ENCODE measurements at places on chromosomes 1 and 21.

GRCh38 chr1:14924455-14925331, 228.9 kb upstream of the TMEM51 start:
- peak; percentile 49 for DNase-seq

- DNase-seq = peak; percentile 50
Observed at GRCh38 chr1:19208710-19209438, 1.2 kb downstream of the UBR4 start.

DNA sequence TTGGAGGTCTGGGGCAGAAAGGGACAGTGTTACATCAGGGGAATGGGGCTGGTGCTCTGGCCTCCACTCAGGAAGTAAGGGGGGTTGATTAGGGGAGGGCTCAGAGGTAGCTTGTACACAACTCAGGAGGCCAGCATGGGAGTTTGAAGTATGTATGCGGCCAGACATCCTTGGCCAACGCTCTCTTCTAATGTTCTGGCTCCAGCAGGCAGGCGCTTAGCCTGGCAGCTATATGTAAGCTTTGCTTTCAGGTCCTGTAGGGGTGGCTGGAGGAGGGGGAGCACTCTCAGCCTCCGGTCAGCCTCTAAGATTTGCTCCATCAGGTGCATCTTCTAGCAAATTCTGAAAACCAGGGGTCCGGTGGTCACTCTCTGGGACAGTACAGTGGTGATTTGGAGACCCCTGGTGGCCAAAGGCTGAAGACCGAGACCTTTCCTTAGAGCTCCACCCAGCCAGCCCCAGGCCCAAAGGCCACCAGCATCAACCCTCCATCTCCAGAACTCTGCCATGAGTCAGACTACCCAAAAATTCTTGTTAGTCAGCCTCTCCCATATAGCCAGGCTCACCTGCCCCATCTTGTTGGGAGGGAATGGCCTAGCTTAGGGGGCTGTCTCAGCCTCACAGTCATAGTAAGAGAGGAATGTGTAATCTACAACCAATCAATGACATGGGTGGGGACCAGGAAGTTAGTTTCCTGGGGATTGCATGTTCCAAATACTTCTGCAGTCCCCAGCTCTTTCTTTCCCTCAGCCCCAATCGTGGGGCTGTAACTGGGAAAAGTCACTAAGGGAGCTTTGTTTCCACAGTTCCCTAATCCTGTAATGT, 9.7 kb upstream of the COL8A2 start:
- peak; percentile 80 for DNase-seq

DNA sequence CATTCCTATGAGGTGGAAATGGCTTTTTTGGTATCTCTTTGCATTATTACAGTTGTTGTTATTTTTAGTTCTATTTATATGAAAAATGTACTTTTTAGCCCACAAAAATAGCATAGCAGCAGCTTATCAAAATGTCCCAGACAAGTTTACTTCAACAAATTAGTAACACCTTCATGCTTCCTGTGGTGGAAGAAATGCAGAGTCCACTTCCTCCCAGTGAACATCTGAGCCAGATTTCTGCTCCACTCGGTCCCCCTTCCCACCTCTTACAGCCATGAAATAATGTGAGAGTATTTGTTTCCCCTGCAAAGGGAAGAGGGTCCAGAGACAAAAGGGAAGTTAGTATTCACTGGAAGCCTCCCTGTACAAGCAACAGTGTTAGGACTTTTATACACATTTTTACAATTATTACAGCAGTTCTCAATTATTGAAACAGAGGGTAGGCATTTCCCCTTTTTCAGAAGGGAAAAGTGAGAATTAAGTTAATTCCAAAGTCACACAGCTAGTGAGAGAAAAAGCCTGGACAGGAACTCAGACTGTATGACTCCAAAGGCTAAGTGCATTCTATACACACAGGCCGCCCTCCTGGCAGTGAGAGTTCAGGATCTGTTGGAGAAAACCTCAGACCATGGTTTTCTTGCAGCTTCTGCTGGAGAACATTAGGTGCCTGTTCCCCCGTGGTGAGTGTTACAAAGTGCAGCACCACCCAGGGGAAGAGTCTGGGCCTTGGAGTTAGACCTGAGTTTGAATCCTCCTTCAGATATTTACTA, 126.5 kb downstream of the PBX1 start:
- peak; percentile 10 for DNase-seq

DNA sequence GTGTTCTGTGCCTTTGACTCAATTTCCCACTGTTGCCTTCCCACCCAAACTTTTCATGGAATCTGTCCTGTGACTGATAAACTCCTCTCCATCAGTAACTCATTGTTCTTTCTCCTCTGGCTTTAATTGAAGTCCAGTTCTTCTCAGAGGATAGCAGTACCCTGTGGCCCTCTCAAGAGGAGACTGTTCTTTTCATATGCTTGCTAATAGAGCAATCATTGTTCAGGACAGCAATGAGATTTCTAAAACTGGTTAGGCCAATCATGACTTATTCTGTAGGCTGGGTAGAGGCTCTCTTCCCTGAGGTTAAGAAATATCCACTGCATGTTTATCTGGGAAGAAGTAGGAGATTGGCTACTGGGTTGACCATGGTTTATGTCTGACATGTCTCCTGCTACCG, 98.8 kb downstream of the CHD1L start:
- no peak for DNase-seq

GRCh38 chr1:44619261-44619900, 54.9 kb downstream of the TMEM53 start:
- DNase-seq = peak; percentile 93

DNA sequence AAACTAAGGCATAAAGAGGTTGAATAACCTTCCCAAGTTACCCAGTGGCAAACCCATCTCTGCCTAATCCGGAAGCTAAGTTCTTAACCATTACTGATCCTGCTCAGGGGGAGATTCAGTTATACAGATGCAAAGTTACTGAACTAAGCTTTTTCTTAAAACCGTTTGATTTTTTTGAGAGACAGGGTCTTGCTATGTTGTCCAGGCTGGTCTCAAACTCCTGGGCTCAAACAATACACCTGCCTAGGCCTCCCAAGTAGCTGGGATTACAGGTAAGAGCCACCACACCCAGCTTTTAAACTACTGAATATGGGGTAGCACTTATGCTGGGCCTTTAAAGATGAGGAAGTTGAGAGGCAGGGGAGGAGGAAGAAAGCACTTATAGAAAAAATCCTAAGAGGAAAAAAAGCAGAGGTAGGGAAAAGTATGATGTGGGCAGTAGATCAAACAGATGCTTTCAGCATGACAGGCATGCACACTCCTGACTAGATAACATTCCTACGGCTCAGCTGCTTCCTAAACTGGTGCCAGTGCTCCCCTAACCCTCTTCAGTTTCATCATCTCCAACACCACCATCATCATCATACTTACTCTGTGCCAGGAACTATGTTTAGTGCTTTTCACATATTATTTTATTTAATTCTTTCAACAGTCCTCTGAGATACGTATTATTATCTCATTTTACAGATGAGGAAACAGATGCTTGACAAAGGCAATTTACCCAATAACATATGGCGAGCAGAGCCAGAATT, 5.8 kb downstream of the PAFAH2 start:
- peak; percentile 52 for DNase-seq

DNA sequence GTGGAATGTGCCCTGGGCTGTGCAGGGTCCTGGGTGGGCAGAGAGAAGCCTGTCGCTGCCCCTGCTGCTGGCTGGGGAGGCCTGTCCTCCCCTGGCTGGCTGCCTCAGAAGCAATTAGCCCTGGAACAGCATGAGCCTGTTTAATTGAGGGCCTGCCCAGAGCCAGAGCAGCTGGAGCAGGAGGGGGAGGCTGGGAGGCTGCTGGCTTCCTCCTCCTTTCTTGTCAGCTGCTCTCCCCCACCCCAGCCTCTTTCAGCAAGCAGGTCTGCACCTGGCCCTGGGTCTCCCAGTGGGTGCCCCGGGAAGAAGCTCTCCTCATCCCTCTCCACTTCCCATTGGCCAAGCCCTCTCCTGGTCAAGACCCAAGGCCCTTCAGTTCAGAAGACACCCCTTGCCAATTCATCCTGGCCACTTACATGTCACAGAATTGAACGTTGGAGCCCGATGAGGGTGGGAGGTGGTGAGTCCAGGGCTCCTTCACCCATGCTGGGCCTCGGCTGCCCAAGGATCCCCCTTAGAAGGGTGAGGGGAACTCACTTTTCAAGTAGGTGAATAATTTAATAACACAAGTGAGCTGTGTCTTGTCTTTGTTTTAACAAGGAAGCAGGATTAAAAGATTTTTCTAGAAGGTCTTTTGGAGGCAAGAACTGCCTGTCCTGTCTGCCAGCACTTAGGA, 13.2 kb downstream of the AMPD2 start:
- no peak for DNase-seq

GRCh38 chr1:109628540-109629321, 9.1 kb downstream of the AMPD2 start:
- DNase-seq = peak; percentile 57

DNA sequence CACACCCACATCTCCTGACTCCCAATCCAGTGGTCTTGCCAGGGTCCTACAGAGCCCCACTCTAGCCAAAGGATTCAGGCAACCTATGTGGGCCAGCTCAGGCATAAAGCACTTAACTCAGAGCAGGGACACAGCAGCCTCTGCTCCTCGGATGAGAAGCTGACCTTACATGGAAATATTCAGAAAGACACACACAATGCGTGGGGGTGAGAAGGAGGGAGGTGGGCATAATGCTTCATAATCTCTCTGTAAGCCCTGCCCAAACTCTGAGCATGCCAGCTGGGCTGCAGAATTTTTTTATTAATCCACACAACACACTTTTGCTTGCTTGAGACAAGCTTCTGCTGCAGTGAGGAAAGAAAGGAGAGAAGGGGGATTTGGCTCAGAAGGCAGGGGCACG, 21.6 kb downstream of the KCND3 start:
- no peak for DNase-seq

DNA sequence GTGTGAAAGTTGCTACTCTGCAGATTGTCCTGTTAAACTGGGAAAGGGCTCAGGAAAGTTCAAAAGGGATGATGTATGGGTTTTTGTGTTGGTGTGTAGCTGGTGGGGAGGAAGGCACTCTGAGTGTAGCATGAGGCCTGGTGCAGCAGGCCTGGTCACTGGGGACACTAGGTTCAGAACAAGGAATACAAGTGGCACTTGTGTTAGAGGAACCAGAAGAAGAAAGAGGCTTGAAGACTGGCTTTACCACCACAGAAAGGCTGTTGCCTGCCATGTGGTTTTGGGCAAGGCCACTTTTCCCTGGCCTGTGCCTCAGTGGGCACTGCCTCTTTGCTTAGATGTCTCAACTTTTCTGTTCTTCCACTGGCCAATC, 122.8 kb downstream of the NOS1AP start:
- DNase-seq = no peak

GRCh38 chr1:45215485-45216199, 9.2 kb upstream of the ZSWIM5 start:
- DNase-seq = no peak

GRCh38 chr1:52233463-52233862, 91.6 kb downstream of the ZFYVE9 start:
- no peak for DNase-seq

- no peak for DNase-seq
Observed at GRCh38 chr1:205929496-205930194, 13.6 kb downstream of the SLC26A9 start.

DNA sequence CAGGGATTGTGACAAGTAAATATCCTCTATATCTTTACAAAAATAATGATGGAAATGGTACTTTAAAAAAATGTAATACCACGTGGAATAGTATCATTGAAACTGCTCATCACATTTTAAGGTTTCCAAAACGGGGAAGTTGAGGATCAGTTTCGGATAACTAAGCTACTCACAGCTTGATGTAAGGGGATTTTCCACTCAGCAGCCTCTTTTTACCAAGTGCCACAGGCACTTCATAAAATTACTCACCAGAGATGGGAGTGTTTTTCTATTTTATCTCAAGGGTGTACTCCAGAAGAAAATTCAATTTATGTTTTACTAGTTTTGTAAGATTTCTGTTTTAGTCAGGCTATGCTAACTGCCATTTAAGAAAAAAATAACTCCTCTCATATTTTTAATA, 91.7 kb downstream of the TPR start:
- DNase-seq = no peak

GRCh38 chr1:113219377-113219776, 146.4 kb downstream of the LRIG2 start:
- DNase-seq = no peak

DNA sequence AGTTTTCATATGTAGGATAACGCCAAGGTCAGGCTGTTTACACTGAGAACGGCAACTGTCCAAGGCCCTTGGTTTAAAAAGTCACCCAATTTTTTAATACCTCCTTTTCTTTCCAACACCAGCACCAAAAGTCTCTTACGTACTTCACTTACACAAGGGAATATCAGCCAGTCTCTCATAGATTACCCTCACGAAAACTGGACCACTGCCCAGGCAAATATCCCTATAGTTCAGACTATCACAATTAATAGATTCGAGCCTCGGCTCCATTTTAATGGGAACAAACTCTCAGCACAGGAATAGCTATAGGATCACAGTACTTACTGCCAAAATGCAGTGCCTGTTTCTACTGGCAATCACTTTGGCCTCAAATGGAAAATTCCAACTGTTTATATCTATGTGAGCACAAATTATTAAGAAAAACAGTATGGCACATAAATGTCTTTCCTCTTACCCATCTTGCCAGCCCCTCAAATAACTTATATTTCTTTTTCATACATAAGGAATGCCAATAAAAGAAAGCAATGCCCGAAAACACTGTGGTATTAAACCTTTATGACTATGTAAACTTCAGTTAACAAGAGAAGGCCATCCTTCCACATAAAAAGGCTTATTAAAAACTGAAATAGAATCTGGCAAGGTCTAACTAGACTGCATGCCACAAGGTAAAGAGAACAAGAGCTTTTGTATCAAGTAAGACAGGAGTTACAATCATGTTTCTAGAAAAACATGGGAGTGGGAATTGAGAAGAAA, 97.8 kb downstream of the SLC45A1 start:
- DNase-seq = no peak

GRCh38 chr1:53025034-53025768, 36.8 kb upstream of the PODN start:
- DNase-seq = peak; percentile 37

GRCh38 chr1:66768965-66769364, 16.7 kb downstream of the DYNLT5 start:
- DNase-seq = no peak

DNA sequence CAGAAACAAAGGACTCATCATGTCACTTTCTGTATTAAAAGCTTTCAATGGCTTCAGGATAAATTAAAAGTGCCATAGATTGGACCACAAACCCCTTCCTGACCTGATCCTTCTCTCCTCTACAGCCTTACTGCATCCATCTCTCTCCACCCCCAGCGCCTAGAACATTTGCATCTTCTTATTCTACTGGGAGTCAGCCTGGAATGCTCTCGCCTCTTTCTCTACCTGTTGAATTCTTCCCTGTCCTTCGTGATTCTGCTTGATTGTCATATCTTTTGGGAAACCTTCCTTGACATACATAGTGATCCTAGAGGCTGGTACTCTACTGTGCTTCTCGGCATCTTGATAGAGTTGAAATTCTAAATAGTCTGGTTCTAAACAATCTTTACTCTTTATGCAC, 332.0 kb upstream of the PBX1 start:
- no peak for DNase-seq

DNA sequence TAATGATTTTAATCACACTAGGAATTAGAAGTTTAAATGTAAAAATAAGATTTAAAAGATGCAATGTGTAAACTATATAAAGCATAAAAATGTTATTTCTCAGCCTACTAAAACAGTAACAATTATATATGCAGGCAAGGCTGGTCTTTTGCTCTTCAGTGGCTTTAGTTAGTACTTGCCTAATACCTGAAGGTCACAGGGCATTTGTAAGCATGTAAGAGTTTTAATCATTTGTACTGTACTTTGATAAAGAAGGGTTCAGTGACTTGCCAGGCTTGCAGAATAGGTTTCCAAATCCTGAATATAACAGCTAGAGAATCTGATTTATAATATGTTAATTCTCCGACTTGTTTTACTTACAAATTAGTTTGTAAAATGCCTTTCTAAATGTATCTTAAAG, 256.5 kb downstream of the GPR52 start:
- no peak for DNase-seq

- DNase-seq = peak; percentile 41
Observed at GRCh38 chr1:147389532-147390184, 147.2 kb downstream of the CHD1L start.

All from fibroblast of skin of right biceps (primary cell).